ENCODE measurements at places on chromosomes 12 and 14.

DNA sequence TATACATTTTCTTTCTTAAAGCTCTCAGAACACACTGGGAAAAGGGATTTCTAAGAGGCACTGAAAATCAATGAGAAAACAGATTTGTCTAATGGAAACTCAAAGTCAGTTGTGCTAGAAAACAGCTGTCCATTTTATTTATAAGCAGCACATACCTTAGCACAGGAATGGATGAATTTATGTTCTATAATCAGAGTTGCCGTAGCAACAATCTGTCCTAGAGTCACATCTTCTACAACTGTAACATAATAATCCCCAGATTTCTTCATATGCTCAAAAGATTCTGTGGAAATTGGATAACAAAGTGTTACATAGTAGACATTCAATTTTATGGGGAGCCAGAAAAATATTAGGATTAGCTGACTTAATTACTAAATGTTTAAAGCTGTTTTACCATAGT, 9.8 kb downstream of the GNPNAT1 start:
- no peak for DNase-seq

DNA sequence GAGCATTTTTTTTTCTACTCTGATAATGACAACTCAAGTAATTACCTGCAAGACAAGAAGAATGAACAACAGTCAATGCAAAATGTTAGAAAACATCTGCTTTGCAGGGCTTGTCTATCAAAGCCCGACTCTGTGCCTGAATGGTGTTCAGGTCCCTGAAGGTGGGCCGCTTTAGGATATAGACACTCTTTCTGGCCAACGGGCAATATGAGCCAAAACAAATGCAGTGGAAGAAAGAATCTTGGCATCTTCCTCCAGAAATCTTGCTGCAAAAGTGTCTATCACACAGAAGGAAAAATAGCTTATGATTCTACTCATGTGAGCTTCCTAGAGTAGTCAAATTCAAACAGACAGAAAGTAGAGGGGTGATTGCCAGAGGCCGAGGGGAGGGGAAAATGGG, 32.7 kb downstream of the FOS start:
- DNase-seq: no peak

DNA sequence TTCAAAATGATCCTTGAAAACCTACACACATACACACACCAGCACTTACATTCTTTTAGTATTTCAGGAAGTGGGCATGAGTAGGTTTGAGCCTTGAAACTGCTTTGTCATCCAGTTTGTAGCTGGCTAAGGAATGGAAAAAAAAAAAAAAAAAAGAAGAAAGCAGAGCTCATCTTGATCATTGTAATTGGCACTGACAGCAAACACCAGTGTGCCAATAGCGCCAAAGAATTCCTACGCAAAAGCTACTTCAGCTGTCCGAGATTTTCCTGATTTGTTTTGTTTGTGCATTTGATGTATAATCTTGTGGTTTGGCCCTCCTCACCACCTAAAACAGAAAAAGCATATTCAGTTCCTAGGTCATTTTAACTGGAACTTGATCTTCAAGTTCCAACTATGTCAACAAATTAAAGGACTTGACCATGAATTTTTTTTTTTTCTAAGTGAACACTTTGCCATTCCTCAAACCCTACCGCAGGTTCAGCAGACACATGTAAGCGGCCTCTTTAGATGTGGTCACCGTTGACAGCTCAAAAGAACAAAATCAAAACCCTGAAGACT, 57.3 kb downstream of the FLRT2 start:
- no peak for DNase-seq

GRCh38 chr12:95336387-95337067, 118.9 kb downstream of the VEZT start:
- DNase-seq: peak; percentile 42

DNA sequence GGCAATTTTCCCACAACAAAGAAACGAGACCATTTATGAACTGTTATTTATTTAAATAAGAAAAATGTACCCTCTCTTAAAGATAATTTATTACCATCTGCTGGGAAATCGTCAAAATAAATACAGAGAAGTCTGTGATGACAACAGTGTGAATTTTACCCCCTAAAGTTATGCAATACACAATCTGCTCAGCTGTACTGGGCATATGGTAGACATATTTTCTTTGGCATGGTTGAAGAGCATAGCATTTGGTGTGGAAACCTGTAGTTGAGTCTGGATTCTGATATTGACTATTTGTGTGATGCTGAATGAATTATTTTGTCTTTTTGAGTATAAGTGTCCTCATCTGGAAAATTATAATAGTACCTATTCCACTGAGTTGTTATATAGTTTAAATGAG, 60.0 kb downstream of the CFAP54 start:
- no peak for DNase-seq

- no peak for DNase-seq
These were observed 594 bp downstream of the ARHGDIB start for GRCh38 chr12:14960548-14961465.

DNA sequence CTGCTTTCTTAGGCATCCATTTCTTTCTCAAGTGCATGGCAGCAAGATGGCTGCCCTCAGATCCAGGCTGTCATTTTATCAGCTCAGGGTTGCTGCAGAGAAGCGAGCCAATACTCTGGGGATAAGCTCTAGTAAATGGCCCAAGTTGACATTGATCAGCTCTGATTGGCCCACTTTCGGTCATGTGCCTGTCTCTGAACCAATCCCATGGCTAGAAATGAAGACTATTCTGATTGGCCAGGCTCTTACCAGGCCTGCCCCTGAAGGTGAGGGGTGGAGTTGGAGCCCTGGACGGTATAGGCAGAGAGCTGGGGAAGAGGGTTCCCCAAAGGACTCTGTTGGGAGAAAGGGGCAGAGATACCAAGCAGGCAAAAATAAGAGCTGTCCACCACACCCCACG, 41.4 kb downstream of the MYO1H start:
- DNase-seq: no peak

- no peak for DNase-seq
These were observed 69.9 kb downstream of the DIO3 start for GRCh38 chr14:101631199-101631598.

DNA sequence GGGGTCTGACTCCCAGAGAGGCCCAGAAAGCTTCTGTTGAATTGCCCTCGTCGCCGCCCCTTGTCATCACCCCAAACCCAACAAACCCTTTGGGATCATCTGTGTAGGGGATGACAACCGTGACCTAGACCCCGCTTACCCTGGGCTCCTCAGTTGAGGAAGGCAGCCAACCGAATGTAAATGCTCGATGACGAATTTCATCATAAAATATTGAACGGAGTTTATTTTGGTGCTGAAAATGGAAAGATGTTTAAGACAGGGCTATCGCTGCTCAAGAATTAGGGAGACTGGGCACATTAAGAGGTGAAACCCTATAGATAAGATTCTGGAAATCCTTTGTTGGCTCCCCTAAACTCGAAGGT, 512 bp downstream of the ACTR10 start:
- DNase-seq: no peak

DNA sequence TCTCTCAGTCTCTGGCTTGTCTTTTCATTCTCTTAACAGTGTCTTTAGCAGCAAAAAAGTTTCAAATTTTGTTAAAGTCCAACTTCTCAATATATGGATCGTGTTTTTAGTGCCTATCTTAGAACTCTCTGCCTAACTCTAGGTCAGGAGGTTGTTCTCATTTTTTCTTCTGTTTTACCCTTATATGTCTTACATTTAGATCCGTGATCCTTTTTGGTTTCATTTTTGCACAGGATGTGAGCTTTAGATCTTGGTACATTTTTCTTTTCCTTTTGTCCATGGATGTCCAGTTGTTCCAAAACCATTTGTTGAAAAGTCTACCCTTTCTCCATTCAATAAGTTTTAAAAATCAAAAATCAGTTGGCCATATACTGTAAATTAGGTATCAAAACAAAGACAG, 6.8 kb downstream of the VRK1 start:
- DNase-seq: no peak

- DNase-seq: no peak
These were observed 448.1 kb downstream of the BCAT1 start for GRCh38 chr12:24500831-24501230.

GRCh38 chr12:104520242-104520900, 63.6 kb downstream of the CHST11 start:
- DNase-seq: no peak

GRCh38 chr14:101997429-101998336, 33.3 kb downstream of the DYNC1H1 start:
- no peak for DNase-seq

- DNase-seq: no peak
These were observed 58.2 kb downstream of the SETD3 start for GRCh38 chr14:99422228-99423010.

DNA sequence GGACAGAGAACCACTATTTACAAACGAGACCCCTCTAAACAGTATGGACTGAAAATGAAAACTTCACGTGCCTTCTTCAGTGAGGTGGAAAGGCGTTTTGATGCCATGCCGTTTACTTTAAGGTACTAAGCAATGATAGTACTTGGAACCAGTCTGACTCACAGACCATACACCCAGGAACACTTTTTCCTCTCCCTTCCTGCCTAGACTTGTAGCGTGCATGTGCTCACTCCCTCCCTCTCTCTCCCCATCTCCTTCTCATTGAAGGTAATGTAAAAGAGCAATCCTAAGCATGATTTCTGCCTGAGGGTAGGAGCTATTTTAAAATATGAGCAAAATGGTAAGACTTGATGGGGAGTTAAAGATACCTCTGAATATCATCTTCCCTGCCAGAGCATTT, 5.9 kb upstream of the RPL41 start:
- no peak for DNase-seq

DNA sequence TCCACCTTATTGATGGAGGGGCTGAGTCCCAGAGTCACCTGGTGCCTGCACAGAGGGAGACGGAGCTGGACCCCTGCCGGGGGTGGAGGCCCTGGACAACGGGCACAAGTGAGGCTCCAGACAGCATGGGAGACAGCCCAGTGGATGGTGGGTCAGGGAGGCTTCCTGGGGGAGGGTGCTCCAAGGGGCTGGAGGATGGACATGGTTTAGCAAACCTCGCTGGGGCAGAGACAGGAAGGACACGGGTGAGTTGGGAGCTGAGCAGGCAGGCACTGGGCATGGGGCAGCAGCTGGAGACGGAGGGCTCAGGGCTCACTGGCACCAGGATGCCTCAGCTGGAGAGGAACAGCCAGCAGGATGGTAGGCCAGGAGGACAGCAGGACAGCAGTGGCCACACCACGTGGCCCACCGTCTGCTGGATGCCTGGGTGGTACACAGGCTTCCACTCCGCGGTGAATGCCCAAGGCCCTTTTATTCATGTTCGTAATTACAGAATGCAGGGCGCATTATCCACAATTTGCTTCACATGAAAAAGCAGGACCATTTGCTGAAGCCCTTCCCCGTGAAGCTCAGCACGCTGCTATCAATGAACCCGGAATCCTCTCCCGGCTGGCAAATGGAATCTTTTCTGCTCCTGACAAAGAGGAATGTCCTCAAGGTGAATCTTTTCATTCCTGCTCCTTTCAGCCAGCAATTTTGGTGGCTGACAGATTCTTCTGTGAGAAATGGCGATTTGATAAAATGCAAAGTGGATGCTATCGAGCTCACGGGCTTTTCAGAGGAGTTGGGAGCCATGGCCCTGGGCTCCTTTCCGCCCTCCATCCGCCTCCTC, 138.1 kb upstream of the C14orf180 start:
- no peak for DNase-seq

DNA sequence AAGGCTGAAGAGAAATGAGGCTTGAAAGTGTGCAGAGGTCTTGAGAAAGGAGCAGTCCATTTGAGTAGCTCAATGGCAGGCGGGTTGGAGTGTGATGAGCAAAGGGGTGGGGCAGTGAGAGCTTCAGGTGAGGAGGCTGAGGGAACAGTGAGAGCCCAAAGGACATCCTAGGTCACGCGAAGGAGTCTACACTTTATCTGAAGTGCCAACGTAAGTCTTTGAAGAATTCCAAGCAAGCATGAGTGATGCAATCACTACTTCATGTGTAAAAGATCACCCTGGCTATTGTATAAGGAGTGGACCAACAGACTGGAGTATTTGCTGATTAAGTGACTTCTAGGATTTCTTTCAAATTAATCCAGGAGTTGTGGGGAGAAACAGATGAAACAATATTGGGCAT, 159.9 kb upstream of the HIF1A start:
- DNase-seq: no peak

GRCh38 chr12:133206390-133206789, 25.1 kb downstream of the ZNF268 start:
- no peak for DNase-seq

- DNase-seq: no peak
These were observed 5.4 kb downstream of the ITGB7 start for GRCh38 chr12:53201639-53202038.

GRCh38 chr14:35046751-35047536, 872 bp downstream of the FAM177A1 start:
- DNase-seq: no peak

- peak; percentile 1 for DNase-seq
These were observed 285.3 kb downstream of the DPF3 start for GRCh38 chr14:72608391-72609204.

DNA sequence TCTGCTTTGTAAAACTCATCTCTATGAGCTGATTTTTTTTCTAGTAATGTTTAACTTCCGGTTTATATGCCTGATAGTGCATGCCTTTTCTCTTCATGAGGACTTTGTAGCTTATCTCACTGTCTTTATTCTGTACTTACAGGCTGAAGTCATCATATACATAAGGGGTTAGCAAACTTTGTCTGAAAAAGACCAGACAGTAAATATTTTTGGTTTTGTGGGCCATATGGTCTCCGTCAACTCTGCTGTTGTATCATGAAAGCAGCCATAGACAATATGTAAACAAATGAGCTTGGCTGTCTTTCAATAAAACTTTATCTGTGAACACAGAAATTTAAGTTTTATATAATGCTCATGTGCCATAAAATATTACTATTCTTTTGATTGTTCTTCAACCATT, 172.1 kb downstream of the GXYLT1 start:
- DNase-seq: no peak

GRCh38 chr12:31019976-31020375, 53.7 kb upstream of the DDX11 start:
- DNase-seq: no peak

- no peak for DNase-seq
These were observed 54.7 kb downstream of the PLEKHG3 start for GRCh38 chr14:64758691-64759554.

GRCh38 chr12:9698681-9699080, 29.2 kb downstream of the CLEC2D start:
- DNase-seq: no peak

DNA sequence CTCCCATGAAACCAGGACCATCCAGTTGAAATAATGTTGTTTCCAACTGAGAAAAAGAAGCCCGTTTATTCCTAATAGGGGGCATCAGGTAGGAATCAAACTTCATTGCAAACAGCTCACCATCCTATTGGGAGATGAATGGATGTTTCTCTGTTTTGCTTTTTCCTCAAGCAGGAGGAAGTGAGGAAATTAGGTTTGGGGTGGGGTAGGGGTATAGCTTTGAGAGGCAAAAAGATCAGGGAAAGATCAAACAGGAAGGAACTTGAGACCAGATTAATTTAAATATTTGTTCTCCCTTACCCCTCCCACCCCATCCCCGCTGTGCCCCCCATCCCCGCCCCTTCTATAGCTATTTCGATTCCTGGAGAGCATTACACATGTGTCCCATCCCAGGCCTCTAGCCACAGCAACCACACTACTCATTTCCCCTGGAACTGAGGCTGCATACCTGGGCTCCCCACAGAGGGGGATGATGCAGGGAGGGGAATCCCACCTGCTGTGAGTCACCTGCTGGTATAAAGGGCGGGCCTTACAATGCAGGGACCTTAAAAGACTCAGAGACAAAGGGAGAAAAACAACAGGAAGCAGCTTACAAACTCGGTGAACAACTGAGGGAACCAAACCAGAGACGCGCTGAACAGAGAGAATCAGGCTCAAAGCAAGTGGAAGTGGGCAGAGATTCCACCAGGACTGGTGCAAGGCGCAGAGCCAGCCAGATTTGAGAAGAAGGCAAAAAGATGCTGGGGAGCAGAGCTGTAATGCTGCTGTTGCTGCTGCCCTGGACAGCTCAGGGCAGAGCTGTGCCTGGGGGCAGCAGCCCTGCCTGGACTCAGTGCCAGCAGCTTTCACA, at the start of gene IL23A:
Gene IL23A (plus strand): TSS at position 577 of the 850 bp plus-strand sequence. CDS start 161 bp downstream, at position 738.
- DNase-seq: no peak
